ENCODE measurements at places on chromosomes 3 and 15.

- DNase-seq = no peak
Measured at GRCh38 chr3:188166441-188166840, 12.5 kb downstream of the LPP start.

GRCh38 chr3:71072287-71072686, 511.2 kb downstream of the FOXP1 start:
- no peak for DNase-seq

DNA sequence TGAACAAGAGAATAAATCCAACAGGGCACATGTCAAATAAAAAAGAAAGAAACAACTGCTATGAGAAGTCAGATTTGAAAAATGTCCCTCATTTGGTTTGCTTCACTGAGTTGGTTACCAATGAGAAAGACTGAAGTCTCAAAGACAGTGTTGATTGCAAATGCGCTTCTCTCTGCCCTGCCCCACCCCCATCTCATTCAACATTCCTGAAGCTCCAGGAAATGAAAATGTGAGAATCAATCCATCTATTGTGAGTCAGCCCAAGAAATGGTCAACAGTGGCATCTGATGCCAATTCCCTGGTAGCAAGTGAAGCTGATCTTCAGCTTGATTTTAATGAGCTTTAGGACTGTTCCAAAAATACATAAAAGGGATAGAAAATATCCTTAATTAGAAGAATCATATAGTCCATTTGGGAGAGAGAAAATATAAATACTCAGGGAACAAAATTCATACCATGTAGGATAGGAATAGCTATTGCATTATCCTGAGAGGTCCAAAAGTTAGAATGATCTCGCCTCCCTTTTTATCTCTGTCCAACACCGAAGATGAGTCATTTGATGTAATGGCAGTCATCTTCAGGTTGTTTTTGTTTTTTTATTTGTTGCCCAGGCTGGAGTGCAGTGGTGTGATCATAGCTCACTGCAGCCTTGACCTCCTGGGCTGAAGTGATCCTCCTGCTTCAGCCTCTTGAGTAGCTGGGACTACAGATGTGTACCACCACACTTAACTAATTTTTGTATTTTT, 200.3 kb upstream of the UMPS start:
- no peak for DNase-seq

DNA sequence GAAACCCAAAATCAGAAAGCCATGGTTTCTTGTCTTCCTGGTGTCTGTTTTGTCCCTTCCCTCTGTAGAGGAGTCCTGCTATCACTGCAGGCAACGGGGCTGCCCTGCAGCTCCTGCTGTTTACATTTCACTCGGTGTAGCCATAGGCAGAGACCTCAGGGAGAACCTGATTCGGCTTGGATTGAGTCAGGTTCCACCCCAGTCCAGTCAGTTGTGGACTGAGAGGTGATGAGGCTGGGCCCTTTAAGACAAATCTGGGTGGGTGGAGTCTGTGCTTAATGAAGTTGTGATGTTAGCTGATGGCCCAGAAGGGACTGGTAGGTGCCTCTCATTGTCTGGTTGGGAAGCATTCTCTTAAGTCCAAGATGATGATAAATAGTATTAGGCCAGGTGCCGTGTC, 35.7 kb downstream of the FLNB start:
- DNase-seq = no peak

- DNase-seq = no peak
Measured at GRCh38 chr3:63508305-63508704, 144.2 kb upstream of the SNTN start.

DNA sequence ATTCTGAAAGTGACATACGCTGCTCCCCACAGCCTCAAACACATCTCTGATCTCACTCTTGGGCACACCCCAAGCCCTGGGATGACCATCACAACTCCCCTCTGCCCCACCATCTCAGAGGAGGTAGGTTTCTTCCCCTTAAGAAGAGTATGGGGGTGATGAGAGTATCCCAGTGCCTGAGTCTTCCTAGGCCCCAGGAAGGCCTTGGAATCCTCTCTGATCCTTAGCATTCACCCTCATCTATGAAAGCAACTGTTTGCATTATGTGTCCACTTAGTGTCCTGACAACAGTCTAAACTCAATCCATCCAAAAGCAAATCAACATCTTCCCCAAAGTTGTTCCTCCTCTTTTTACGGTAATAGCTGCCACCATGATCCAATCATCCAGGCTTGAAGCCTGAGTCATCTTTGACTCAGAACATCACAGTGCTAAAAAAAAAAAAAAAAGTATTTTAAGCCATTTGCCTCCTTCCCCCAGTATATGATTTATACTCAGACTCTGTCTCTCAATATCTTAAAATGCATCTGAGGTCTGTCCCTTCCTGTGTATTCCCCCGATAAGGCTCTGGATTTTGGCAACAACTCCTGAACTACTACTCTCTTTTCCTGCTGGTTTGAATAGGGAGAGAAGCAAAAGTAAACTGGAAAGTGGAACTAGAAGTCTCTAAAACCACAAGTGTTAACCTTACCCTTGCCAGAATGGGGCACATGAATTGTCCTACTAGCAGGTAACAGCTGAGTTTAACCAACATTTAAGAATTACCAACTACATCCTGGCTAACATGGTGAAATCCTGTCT, 22.5 kb downstream of the POPDC2 start:
- DNase-seq = no peak
